ENCODE measurements at places on chromosomes 11 and 22.

DNA sequence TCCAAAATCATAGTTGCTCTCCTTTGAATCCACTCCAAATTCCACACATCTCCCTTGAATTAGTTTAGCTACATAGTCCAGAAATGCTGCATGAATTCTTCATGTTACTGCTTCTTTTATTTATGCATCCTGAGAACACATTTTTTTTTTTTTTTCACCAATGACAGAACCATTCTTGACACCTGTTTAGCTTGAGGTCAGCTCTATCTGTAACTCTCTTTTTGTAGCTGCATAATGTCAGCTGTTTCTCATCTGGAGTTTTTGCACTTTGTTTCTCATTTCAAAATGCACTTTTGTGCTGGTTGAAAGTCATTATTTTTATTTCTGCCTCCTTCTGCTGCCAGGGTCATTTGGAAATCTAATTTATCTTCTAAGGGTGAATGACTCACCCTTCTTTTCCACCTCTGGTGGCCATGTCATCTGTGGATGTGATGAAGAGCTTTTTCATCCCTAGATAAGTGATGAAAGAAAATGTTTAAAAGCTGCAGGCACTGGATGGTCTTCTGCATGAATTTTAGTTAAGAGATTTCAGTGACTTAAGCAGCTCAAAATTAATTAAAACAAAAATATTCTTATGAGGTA is 93.7 kb downstream of the JRKL start:
- no peak for DNase-seq

- no peak for DNase-seq
These were observed 8.8 kb downstream of the RIN1 start for GRCh38 chr11:66327171-66328030.

DNA sequence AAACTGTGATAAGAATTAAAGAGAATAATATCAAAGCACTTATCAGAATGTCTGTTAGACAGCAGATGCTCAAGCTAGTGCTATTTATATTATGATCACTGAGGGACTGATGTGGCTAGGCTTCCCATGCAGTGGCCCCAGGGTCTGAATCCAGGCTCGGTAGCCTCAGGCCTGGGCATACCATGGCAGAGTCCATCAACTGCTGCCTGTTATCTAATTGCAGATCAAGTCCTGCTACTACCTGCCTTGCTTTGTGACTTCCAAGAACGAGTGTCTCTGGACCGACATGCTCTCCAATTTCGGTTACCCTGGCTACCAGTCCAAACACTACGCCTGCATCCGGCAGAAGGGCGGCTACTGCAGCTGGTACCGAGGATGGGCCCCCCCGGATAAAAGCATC is 57.5 kb downstream of the TIMP3 start:
- DNase-seq, result no peak

- DNase-seq, result no peak
These were observed 194.7 kb downstream of the GRIK4 start for GRCh38 chr11:120706257-120706656.

DNA sequence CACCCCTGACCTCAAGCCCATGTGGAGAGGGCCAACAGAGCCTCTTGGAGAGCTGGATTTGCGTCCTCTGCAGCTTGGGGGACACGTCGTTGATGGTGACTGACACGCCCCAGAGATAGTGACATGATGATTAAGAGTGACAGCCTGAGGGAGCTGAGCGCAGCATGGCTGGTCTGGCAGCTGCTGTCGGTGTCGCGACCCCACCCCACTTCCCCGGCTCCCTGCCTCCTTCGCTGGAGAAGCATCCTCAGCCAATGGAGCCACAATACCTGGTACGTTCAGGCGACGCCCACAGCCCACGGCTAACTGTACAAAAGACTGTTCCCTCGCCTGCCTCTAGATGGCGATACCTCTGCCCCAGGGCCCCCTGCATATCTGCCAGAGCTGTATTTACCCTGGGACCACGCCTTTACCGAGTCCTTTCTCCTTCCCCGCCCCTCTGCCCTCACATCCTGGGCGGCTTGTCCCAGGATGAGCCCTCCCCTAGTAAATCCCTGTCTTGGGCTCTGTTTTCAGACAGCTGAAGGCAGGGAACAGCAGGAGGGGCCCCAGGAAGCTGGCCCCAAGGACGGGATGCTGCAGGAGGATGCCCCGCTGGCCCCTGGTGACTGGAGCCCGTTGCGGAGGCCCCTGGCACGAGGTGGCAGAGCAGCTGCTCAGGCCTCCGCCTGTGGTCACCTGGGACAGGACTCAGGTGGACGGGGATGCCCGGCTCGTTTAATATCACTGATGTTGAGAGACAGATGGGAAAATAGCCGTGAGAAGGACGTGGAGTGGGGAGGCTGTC is 90.6 kb downstream of the RPS6KA4 start:
- no peak for DNase-seq

GRCh38 chr11:78244080-78244479 is 55.4 kb downstream of the USP35 start:
- DNase-seq, result no peak

- DNase-seq, result no peak
These were observed 15.0 kb upstream of the OR8B8 start for GRCh38 chr11:124460459-124460858.

DNA sequence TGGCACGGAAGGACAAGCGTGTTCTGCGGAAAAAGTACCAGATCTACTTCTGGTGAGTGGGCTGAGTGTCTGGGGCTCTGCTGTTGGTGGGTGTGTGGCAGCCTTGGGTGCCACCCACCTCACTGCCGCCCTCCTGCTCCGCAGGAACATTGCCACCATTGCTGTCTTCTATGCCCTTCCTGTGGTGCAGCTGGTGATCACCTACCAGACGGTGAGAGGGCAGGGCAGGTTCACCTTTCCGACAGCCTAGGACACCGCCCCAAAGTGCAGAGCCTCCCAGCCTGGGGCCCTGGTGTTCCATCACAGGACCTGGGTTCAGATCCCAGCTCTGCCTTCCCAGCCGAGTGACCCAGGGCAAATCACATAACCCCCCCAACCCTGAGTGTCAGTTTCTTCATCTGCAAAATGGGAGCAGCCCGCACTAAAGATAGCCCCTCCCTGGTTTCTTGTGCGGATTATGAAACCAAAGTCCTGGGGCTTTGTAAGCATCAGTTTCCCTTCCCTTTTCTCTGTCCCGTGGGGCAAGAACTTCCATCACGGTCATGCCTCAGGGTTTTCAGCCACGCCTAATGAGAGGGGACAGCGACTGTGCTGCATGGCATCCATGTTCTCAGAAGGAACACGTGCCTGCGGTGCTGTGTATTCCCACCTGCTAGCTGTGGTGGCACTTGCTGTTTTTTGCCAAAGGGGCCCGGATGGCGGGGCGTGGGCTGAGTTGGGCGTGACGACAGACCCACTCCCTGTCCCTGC is 9.8 kb upstream of the TAGLN start:
- DNase-seq, result no peak

- no peak for DNase-seq
These were observed 13.1 kb downstream of the KMT2A start for GRCh38 chr11:118449316-118449918.

GRCh38 chr22:49044776-49045175 is 782.9 kb downstream of the BRD1 start:
- no peak for DNase-seq

GRCh38 chr22:22158207-22158816 is 86.3 kb upstream of the VPREB1 start:
- no peak for DNase-seq

GRCh38 chr11:111378185-111378860 is 752 bp downstream of the POU2AF1 start:
- peak; percentile 7 for DNase-seq

DNA sequence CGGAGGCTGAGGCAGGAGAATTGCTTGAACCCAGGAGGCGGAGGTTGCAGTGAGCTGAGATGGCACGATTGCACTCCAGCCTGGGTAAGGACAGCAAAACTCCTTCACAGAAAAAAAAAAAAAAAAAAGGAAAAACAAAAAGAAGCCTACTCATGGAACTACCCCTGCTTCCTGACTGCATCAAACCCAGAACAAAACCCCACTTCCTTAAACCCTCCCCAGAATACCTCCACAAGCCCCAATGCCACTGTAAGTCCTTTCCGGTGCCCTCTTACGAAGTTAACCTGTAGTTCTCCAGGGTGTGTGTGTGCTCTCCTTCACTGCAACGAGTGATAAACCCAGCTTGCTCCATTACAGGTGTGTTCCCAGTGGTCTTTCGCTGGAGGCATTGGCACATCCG is 8.6 kb upstream of the TOLLIP start:
- no peak for DNase-seq

DNA sequence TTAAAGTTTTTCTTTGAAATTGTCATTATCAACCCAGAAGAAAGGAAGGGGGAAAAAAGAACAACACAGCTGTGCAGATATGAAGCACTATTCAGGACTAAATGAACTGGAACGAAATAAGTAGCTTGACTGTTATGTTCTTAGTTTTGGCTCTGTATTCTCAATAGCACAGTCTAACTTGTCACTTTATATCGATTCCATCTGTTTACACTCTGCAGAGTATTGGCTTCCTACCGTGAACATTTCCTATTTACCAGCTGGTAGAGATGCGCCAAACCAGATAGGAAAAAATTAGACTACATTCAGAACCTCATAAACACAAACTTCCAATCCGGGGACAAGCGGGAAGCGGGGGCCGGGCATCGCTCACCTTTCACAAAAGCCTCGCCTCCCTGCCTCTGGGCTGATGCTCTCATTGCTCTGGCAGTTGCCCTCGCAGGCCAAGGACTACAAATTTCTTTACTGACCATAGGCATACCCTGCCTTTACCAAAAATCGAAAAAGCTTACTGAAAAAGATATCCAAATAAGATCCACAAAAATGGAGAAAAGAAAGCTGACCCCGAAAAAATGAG is 66.2 kb downstream of the EFCAB6 start:
- no peak for DNase-seq

- no peak for DNase-seq
These were observed 24.8 kb downstream of the PAK1 start for GRCh38 chr11:77449060-77449521.

DNA sequence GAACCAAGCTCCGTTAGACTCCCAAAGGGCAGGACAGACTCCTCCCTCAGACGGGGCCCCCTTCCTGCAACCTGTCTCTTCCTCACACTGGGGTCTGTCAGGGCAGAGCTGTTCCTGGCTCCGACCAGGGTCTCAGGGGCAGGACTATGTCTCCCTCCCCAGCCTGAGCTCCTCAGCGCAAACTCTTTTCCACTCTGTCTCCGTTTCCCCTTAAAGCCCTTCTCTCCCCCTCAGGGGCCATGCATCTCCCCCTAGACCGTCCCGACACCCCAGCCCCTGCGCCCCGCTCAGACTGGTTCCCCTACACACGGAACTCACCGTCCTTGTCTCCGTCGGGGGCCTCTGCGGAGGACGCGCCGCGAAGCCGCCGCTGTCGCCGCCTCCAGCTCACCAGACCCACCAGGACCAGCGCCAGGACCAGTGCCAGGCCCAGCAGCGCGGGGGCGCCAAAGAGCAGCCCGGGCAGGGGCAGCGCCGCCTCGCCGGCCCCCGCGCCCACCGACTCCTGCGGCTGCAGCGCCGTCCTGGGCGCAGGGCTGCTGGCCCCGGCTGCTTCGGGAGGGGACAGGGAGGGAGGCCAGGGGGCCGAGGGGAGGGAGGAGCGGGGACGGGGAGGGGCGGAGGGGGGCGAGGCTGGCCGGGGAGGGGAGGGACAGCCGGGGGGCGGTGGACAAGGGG is 684 bp downstream of the TNFRSF13C start:
- DNase-seq, result no peak
